Bronchial epithelial cell (primary cell): ENCODE measurements at places on chromosomes 7 and 10. TPM values are rescaled to one million over a fixed set of nuclear protein-coding genes. Genes with fewer than 3 reads are reported as not detected.

DNA sequence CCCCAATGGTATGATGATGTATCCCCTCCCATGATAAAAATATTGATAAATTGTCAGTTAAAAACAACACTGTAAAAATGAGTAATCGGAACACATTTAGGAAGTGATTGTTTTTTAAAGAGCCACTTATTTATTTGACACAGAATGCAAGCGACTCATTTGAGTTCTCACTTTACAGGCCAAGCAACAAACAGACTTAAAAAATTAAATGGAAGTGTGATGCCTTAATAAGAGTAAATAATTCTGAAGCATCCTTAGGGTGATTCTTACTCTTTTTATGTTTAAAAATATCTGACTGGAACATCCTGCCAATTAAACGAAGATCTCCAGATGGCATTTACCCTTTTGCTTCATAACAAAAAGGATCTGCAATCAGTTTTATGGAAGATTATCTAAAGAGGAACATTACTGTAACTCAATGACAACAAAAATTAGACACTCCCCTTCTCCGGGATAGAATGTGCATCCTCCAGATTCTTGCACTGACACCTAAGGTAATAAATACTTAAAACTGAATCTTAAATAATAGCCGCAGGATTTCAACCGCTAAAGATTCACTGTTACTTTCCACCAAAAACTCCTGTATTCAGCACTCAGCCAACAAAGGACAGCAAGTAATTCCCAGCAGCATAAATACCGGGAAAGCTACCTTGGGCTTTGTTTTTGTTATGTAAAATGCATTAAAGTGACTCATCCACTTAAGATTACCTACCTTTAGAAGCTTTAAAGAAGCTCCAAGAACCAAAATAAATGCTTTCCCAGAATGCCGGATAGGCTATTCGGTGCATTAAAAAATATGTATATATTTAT lies 1.7 kb downstream of the CACNA2D1 start:
- peak; percentile 52 for DNase-seq

DNA sequence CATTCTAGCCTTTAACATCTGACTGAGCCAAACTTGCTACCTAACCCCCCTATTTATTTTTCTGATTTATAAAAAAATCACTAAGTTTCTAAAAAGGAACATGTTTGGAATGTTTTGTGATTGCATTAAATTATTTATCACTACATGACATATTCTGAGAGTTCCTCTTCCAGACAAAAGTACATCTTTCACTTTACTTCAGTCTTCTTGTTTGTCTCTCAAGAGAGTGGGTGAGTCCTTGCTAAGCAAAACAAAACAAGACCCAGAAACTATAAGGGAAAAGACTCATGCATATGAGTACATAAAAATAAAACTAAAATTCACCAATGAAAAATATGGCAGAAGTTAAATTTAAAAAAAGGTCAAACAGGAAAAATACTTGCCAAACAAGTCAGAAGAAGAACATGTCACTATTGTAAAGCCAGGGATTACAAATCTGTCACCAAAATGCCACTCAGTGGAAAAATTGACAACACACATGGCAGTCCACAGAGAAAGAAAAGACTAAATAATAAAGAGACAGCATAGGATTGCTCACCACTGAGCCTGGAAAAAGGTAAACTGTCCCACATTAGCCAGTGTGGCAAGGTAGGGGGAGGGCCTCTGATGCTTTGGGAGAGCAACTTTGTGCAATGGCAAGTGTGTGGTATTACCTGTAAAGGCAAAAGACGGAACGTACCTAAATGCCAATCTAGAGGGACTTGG lies 166.7 kb upstream of the ZNF32 start:
- DNase-seq: no peak

- DNase-seq: no peak
Measured at GRCh38 chr10:51532044-51532443, 167.4 kb downstream of the CSTF2T start.

The NUP42 gene
- 16.3 and 29.4 TPM in 2 replicates for total RNA-seq

The NUDT13 gene
- 0.64 and 1.1 TPM in 2 replicates for total RNA-seq

The PIP gene
- total RNA-seq: not detected in 2 replicates

GRCh38 chr10:75776738-75777504 lies 345.5 kb downstream of the LRMDA start:
- no peak for DNase-seq

The GPR26 gene
- total RNA-seq: not detected in 2 replicates

DNA sequence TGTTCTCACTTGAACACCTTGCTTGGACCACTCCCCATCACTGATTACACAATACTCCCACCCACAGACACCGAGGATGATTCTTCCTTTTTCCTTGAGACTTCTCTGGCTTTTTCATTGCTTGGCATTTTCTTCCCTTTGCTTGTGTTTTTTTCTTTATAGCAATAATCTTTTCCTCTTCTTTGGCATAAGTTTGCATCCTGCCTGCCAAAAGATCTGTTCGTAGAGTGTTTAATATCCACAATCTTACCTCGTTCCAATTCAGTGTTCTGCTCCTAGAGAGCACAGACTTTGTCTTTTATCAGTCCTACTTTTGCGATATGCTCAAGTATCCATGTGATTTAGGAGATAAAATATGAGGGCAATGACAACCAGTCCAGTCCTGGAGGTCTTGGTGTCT lies 303.3 kb upstream of the CDC14C start:
- DNase-seq: no peak

DNA sequence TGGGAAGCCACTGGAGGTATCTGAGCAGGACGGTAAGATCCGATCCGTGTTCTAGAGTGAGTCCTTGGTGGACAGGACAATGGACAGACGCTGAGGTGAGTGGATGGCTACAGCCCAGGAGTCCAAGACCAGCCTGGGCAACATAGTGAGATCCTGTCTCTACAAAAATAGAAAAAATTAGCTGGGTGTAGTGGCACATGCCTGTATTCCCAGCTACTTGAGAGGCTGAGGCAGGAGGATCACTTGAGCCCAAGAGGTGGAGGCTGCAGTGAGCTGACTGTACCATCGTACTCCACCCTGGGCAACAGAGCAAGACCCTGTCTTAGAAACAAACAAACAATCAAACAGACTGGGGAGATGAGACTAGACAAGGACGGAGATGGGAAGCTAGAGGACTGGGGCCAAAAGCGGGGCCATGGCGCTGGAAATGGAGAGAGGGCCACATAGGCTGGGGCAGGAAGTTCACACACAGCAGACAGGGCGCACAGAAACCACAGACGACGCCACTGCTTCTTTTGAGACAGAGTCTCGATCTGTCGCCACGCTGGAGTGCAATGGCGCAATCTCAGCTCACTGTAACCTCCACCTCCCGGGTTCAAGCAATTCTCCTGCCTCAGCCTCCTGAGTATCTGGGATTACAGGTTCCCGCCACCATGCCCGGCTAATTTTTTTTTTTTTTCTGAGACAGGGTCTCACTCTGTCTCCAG lies 24.7 kb downstream of the DAGLB start:
- DNase-seq: no peak

DNA sequence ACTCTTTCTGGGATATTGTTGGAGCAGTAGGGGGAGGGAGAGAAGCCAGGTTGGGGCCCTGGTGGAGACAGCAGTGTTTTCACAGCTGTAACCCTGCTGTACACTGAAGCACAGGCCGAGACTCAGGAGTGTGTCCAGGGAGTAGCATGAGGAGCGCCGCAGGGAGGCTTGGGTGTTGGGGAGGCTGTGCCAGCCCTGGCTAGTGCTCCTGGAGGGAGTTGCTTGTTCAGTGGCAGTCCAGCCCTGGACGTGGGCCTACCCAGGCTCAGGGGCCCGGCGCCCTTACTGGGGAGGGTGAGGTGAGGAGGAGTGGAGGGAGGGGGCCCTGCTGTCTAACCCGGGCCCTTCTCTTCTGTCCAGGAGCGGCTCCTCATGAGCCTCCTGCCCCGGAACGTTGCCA lies 35.9 kb downstream of the ADCY1 start:
- DNase-seq: no peak

The WEE2 gene
- not detected in 2 replicates for total RNA-seq

GRCh38 chr7:108196004-108196403 lies 65.8 kb upstream of the LAMB4 start:
- DNase-seq: peak; percentile 15

GRCh38 chr7:115885550-115885949 lies 145.0 kb downstream of the TFEC start:
- DNase-seq: no peak

The HTR7 gene
- total RNA-seq: 15.5 and 16.3 TPM in 2 replicates
